ENCODE measurements at places on chromosomes 6 and 20.
A peak's percentile ranks its signal among the peaks of the same experiment; 100 is the strongest.

GRCh38 chr20:58216334-58216733 lies 12.1 kb downstream of the ANKRD60 start:
- DNase-seq = no peak

GRCh38 chr6:20673458-20673857 lies 139.2 kb downstream of the CDKAL1 start:
- DNase-seq = no peak

GRCh38 chr20:39123185-39123557 lies 161.0 kb downstream of the DHX35 start:
- DNase-seq = no peak

DNA sequence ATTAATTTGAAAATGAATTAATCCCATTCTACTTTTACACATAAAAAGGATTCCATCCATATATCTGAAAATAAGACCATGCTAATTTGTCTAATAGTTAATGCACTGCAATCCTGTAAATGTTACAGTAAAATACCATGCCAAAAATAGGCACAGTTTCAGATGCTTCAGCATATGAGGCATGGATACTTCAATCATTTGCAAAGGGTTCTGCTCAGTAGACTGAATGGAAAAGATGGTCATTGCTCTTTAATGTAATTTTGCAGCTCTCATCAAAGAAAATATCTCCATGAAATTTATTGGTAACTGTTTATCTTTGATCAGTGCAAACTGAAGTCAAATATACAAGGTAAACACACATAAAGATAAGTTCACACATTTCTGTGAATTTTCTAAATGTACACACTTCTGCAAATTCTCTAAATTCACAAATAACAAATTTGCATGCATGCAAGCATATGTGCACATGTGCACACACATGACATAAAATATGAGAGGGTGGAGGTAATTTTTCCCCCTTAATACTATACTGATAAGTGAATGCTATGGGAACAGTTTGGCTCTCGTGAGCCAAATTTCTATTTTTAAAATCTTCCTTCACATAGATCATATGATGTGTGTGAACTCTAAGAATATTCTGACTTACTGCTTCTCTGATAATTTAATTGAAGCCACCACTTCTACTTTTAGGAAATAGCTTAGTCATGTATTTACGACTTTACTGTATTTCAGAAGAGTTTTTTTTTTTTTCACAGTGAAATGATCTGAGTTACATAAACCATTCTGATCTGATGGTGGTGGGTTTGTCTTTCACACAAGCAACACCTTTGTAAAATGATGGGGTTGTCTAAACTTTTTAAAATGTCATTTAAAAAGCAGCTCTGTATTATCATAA lies 996.8 kb upstream of the CITED2 start:
- DNase-seq = no peak

- DNase-seq = no peak
Measured at GRCh38 chr20:59666586-59666985, 62.2 kb downstream of the PHACTR3 start.

DNA sequence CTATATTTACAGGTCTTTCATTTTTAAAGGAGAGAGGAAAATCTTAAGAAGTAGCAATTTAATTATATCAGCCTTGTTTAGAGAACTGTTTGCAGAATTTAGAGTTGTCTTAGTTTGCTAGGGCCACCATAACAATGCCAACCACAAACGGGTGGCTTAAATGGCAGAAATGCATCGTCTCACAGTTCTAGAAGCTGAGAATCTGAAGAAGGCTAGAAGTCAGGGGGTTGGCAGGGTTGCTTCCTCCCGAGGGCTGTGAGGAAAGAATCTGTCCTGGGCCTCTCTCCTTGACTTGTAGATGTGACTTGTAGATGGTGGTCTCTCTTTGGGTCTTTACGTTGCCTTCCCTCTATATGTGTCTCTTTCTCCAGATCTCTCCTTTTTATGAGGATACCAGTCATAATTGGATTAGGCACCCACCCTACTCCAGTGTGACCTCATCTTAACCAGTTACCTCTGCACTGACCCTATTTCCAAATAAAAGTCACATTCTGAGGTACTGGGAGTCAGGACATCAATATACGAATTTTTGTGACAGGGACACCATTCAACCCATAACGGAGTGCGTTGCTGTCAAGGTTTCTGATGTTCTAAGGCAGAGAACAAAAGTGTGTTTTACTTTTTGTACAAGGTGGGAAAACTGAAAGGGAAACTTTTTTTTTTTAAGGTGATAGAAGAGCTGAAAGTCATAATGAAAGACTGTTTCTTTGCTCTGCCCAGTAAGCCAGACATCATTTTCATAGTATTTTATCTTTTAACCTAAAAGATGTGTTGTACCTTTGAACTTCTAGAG lies 84.4 kb downstream of the SAMD3 start:
- no peak for DNase-seq

- DNase-seq = no peak
Measured at GRCh38 chr6:44657206-44657819, 269.8 kb downstream of the CDC5L start.

- no peak for DNase-seq
Measured at GRCh38 chr6:52666071-52666470, 4.8 kb upstream of the TMEM14A start.

- DNase-seq = no peak
Measured at GRCh38 chr6:75233092-75233615, 10.4 kb downstream of the COX7A2 start.

DNA sequence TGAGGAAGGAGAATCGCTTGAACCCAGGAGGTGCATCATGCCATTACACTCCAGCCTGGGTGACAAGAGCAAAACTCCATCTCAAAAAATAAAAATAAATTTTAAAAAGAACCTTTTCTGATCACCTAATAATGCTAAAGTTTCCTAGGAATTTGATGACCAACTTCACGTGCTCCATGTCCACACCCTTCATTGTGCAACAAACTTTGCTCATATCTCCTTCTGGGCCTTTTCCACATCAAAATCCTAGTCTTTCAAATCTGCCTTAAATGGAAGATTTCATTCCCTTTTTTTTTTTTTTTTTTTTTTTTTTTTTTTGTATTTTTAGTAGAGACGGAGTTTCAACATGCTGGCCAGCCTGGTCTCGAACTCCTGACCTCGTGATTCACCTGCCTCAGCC lies 112.5 kb upstream of the LOC128125822 start:
- no peak for DNase-seq

GRCh38 chr6:25017932-25018567 lies 82.3 kb upstream of the RIPOR2 start:
- DNase-seq = peak; percentile 48

DNA sequence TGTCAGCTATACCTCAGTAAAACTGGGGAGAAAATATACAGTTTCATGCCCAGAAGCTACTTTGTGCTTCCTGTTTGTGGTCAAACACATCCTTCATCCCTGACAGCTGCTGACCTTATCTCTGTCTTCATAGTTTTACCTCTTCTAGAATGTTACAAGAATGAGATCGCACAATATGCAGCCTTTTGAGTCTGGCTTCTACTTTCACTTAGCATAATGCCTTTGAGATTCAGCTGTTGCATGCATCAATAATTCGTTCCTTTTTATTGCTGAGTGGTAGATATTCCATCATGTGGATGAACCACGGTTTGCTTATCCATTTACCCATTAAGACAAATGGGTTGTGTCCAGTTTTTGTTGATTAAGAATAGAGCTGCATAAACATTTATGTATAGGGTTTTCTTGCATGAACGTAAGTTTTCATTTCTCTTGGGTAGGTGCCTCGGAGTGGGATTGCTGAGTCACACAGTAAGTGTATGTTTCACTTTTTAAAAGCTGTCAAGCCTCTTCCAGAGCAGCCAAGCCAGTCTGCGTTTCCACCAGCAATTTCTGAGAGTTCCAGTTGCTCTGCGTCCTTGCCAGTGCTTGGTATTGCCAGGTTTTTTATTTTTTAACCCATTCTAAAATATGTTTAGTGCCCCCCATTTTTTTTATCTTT lies 86.6 kb upstream of the PAX1 start:
- DNase-seq = no peak

GRCh38 chr6:45698046-45698445 lies 317.6 kb downstream of the CLIC5 start:
- DNase-seq = no peak

GRCh38 chr20:31485450-31486339 lies 10.6 kb downstream of the REM1 start:
- DNase-seq = no peak

- DNase-seq = peak; percentile 24
Measured at GRCh38 chr6:30264743-30265142, 51.5 kb upstream of the TRIM26 start.

DNA sequence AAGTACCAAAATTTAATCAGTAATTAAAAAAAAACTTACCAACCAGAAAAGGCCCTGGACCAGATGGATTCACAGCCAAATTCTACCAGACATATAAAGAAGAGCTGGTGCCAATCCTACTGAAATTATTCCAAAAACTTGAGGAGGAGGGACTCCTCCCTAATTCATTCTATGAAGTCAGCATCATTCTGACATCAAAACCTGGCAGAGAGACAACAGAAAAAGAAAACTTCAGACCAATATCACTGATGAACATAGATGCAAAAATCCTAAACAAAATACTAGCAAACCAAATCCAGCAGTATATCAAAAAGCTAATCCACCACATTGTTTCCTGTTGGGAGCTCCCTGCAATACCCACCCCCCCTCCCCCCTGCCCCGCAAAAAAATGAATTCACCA lies at the start of gene WFDC11:
WFDC11 (minus strand) TSS at position 101 of the 400 bp plus-strand sequence. CDS start 19,639 bp downstream, outside the sequence.
- DNase-seq = no peak

GRCh38 chr6:44967481-44967880 lies 360.6 kb upstream of the RUNX2 start:
- DNase-seq = no peak

- DNase-seq = no peak
Measured at GRCh38 chr20:39364320-39364719, 402.2 kb downstream of the DHX35 start.

GRCh38 chr6:163963205-163964120 lies 548.9 kb downstream of the QKI start:
- no peak for DNase-seq

GRCh38 chr6:12957321-12958051 lies 240.9 kb downstream of the PHACTR1 start:
- DNase-seq = peak; percentile 84

DNA sequence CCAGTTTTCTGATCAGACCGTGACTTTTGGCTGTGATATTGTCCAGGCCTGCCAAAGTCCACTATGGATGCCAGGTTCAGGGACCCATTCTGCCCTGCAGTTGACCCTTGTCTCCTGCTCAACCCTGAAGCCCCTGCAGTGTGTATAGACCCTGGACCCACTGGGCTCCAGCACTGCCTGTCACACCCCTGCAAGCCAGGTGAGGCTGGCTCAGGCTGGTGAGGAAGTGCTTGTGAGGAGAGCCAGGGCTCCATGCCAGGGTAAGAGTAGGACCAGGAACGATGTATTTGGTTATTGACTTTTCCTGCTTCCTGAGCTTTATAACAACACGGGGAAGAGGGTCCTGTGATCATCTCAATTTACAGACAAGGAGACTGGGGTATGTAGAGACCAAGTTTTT lies 19.1 kb upstream of the CD93 start:
- no peak for DNase-seq

DNA sequence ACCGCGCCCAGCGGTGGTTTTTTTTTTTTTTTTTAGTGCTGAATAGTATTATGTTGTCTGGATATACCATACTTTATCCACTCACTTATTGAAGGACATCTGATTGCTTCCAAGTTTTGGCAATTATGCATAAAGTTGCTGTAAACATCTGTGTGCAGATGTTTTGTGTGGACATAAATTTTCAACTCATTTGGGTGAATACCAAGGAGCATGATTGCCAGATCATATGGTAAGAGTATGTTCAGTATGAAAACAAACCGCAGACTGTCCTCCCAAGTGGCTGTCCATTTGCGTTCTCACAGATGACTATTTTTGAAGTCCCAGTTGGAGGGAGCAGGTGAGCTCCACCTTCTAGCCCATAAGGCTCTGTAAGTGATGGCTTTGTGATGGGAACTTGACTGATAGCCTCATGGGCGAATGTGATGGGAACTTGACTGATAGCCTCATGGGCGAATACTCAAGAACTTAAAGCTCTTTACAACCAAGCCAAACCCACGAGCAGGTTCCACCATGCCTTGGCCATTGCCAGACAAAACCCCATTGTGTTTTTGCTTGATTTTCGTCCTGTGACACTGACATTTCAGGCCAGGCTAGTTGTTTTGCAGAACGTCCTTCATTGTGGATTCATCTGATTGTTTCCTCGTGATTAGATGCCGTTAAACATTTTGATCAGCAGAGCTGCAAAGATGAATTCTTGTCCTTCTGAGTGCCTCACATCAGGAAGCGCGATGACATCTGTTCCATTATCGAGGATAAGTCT lies 51.0 kb downstream of the ZBTB2 start:
- no peak for DNase-seq

- peak; percentile 39 for DNase-seq
Measured at GRCh38 chr6:150352321-150353296, 16.2 kb upstream of the IYD start.

DNA sequence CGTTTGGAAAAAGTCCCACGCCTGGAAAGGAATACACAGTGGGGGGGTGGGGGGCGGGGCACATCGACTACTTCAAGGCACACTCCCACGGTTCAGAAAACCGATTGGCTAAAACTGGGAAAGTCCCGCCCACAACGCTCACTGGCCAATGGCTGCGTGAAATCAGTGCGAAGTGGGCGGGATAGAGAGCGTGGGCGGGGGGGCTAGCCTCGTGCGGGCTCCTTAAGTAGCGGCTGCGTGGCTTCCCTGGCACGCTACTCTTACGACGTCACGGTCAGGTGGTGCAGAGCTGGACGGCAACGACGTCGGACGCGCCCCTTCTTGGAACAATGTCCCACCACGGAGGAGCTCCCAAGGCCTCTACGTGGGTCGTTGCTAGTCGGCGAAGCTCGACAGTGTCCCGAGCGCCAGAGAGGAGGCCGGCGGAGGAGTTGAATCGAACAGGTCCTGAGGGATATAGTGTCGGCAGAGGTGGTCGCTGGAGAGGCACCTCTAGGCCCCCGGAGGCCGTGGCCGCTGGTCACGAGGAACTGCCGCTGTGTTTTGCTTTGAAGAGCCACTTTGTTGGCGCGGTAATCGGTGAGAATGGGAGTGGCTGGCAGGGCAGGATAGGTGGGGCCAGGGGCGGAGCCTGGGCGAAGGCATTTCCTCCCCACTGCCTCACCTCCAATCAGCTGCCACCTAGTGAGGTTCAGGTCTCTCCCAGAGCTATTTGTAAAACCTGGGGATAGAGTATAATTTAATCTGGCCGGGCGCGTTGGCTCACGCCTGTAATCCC lies at the start of gene DDX43:
DDX43 (plus strand) TSS at position 252 of the 778 bp plus-strand sequence; CDS start at position 330, 78 bp downstream.
- DNase-seq = no peak

DNA sequence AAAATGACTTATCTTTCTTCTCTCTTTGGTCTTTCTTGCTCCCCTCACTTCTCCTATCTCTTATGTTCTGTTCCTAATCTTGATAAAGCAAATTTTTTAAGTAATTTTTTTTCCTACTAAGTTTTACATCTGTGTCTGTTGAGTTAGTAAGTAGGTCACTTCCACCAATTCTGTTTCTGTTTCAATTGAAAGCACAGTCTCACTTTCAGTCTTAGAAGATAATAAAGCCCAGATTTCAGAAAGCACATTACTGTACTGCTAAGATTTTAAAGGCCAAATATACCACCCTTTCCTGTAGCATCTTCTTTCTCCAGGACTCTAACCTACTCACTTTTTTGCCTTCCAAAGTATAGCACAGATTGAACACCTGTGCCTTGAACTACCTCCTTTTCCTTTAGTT lies 866.1 kb upstream of the ADGRB3 start:
- DNase-seq = no peak
